ENCODE measurements at places on chromosomes 16 and 17.

DNA sequence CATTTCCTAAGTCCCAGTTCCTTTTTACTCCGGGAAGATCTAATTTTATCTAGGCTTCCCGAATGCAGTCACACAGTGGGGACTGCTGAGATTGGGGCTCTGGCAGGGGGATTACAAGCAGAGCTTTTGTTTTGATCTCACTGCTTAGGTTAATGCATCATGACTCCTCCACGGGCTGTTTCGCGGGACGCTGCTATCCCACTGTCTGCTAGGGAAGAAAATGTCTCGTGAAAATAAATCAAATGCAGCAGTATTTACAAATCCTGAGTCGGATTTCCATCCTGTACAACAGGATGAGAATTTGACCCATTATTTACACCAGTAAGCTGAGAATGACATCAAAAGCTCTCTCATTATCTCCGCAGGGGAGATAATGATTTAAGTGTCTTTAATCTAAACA, 83.8 kb downstream of the CDH11 start:
- no peak for DNase-seq

GRCh38 chr17:8149419-8150193, 2.6 kb downstream of the PER1 start:
- no peak for DNase-seq

- no peak for DNase-seq
These were observed 2.1 kb downstream of the NLGN2 start for GRCh38 chr17:7409716-7410115.

DNA sequence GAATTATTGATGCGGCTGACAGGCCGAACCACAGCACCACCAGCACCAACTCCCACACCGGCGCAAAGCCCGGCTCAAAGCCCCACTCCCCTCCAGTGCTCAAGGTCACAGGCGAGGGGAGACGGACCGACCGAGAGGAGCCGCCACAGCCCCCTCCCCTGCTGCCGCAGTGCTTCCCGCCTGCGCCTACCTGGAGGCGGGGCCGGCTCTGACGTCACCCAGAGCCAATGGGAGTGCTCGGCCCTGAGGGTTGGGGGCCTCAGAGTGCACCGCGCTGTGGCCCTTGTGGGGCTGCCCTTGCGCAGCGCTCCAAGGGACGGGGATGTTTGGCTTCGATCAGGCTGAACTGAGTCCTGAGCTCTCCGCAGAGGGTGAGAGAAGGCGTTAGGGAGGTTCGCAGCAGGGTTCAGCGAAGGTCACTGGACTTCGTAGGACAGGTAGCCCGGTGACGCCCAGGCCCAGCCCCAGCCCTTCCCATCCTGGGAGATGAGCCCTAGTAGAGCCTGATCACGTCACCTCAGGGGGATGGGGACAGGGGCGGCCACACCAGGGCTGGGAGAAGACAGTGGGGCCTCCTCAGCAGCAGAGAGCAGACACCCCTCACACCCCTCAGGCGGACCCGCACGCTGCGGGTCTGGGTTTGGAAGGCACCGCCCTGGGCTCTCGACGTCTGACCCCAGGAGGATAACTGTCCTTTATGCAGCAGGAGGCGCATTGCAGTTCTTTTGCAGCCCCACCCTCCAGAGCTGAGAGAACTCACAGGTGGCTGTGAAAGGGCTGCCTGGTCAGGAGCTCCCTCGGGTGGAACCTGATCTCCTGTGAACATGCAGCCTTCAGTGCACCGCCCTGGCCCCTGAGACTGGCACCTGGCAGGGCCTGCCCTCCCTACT, 1.5 kb downstream of the NDRG4 start:
- DNase-seq, result no peak

- DNase-seq, result no peak
These were observed 20.5 kb downstream of the EIF4A3 start for GRCh38 chr17:80126449-80126715.

DNA sequence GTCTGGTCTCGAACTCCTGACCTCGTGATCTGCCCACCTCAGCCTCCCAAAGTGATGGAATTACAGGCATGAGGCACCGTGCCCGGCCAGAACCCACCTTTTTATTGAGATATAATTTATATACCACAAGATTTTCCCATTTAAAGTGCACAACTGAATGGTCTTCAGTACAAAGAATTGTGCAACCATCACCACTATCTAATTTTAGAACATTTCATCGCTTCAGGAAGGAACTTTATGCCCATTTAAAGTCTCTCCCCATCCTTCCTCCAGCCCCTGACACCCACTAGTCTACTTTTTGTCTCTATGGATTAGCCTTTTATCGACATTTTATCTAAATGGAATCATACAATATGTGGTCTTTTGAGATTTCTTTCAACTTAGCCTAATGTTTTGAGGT, 25.4 kb upstream of the HELZ start:
- DNase-seq, result no peak

DNA sequence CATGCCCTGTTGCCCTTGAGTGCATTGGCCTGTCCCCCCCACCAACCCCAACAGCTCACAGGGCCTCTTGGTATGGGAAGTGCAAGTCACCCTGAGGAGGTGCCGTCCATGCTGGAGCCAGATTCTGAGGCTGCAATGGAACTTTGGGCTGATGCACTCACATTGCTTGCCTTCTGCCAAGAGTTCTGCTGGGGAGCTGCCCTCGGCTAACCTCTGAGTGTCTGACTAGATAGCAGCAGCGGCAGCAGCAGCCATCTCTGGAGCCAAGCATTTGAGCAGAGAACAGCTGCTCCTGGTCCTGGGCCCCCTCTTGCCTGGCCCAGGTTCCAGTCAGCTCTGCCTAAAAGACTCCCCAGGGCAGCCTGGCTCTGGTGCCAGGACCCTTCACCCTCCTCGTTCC, 61.5 kb downstream of the GNAO1 start:
- DNase-seq, result no peak

DNA sequence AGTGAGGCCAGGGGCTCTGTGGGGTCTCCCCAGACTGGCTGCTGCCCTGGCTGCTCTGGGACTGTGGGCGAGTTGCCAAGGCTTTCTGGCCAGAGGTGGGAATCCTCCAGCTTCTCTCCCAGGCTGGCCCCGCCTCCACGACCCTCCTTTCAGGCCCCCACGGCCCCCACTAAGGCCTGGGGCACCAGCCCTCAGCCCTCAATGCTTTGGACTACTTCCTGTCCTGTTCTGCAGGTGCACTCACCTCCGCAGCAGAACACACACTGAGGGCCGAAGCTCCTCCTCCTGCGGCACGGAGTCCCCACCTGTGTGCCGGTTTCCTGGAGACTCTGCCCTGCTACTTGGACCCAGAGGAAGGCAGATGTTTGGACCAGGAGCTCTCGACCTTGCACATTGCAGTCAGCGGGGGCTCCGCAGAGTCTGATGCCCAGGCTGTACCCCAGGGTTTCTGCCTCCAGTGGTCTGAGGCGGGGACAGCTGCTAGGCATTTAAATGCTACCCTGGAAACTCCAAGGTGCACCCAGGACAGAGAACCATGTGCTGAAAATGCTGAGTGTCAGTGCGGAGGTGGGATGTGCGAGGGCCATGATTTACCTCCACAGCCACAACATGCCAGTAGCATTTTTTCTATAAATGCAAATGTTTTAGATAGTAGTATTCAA, 223.8 kb downstream of the IRF8 start:
- DNase-seq, result no peak

DNA sequence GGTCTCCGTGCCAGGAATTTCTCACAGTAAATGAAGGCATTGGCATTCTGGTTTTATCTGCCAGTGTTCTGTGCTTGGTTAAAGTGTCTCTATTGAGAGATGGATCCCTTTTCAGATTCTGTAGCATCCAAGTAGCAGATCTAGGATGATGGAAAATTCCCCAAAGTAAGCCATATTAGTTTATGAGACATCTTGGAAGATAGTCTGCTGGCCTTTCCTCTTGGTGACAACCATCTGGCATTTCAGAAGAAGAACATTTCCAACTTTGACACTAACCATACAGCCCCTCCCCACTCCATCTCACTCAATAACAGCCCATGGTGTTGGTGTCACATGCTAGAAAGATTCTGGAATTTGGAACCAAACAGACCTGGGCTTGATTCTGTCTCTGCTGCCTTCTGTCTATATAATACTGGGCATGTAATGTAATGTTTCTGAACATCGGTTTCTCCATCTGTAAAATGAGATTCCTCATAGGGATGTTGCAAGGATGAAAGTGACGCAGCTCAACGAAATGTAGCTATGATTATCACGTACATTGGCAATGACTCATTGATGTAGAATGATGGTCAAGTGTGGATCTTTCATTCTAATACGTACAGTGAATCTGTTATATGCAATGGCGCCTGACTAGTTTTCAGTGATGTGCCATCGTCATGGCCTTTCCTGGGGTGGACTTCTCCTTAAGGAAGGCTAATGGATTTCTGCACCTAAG, 32.6 kb upstream of the PIRT start:
- DNase-seq, result no peak

DNA sequence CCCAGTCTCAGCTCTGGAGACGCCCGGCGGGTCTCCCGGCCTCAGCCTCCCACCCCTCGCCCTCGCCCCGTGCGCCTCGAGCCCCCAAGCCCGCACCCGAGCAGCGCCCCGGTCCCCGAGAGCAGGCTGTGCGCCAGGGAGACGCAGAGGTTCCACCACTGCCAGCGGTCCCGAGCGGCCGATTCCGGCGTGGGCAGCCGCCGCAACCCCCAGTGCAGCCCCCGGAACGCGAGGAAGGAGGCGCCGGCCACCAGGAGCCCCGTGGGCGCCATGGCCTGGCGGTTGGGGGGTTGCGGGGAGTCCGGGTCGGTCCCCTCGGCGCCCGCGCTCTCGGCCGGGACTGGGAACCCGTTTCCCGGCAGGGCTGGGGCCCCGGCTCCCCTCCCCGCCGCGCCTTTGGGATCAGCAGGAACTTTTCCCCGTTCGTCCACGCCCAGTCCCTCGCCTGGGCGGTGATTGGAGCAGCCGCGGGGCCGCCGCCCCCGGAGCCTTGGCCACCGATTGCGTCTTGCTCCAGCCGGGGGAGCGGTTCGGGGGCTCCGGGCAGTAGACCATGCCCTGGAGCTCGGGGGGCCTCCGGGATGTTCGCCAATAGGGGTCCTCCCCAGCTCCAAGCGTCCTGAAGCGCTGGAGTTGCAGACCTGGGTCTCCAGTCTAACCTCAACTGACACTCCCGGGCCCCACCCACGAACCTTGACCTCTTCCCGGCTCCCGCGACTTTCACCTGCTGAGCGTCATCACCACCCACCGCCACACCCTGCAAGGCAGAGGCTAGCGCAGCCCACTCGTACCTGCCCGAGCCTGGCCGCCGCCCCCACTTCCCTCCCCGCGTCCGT, at the start of gene TLCD2:
Gene TLCD2 (minus strand): TSS at position 407 of the 836 bp plus-strand sequence. CDS start 135 bp downstream, at position 272.
- DNase-seq, result no peak

GRCh38 chr16:81004646-81005353, 1.9 kb downstream of the CMC2 start:
- DNase-seq, result no peak

- DNase-seq, result peak; percentile 74
These were observed 9.4 kb downstream of the RPL19 start for GRCh38 chr17:39209317-39210092.

DNA sequence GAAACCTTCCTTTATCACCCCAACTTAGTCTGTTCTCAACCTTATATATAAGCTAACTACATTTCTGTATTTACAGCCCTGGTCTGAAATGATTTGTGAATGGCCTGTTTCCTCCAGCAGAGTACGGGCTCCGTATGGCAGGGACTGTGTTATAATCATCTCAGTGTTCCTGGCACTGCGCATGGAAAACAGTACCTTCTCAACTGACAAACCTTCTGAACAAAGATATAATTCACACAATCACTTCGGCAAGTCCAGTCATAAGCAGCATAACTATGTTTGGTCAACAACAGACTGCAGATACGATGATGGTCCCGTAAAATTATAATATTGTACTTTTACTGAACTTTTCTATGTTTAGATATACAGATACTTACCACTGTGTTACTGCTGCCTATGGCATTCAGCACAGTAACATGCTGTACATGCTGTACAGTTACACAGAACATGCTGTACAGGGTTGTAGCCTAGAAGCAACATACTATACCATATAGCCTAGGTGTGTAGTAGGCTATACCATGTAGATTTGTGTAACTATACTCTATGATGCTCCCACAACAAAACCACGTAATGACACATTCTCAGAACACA, 30.0 kb downstream of the ANKFY1 start:
- DNase-seq, result no peak

DNA sequence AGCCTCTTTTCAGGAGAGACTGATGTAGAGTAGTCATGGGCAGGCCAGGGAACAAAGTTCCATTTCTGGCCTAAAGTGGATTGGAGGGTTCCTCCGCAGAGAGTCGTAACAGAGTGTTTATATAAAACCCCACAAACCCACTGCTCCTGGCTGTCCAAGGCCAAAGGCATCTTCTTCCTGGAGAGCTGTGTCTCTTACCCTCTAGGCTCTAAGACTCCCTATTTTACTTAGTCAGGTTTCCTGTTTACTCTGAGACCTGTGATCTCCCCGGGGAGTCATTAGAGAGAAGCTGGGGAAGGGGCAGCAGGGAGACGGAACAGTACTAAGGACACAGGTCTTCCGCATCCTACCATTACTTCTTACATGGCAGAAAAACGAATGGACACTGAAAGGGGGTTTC, 69.5 kb downstream of the HIC1 start:
- DNase-seq, result no peak

DNA sequence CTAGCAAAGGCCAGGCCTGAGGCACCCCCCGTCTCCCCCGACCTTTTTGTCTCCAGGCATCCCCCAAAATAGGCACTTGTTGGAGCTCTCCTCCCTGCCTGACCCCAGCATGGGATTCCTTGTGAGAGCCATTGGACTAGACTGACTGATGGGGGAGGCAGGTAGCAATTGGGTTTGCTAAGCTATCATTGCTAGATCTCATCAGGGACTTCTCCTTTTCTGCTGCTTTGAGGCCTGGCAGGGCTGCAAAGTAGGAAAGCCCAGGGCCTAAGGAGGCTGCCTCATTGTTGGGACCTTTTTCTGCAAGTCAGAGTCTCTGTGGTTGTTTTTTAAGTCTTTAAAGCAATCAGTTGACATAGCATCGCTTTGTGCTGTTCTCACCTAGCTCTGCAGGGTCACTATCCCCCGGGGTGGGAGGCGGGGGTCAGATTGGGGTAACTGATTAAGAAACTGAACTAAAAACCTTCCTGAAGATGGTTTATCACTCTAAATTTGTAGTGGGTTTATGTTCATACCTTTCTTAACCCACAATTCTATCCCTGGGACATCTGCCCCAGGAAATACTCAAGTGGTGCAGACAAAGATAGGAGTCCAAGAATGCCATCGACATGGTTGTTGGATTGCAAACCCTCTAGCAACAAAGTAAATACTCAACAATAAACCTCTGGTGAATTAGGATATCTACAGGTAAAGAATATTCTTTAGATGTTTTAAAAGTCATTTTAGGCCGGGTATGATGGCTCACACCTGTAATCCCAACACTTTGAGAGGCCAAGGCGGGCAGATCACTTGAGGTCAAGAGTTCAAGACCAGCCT, 28.0 kb downstream of the LLGL2 start:
- no peak for DNase-seq

- no peak for DNase-seq
These were observed 60.9 kb downstream of the MRTFB start for GRCh38 chr16:14131774-14132695.

DNA sequence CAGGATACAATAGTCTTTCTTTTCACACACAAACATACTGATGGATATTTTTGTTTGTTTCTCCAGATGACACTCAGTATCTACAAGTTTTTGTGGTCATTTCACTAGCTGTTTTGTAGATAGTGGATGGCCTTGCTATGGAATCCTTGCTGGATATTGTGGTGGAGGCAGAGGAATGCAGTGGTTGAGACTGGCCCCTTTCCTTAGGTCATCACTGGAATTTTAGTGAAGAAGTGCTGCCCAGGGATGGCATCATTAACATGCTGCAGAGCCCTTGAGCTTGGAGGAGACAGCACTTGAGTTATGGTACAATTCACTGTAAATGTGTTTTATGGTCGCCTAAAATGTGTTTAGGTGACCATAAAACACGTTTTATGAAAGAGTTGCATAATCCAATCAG, 455.9 kb upstream of the HSBP1 start:
- DNase-seq, result no peak

Data from activated CD8-positive, alpha-beta memory T cell treated with anti-CD3 and anti-CD28 coated beads for 1 hour (primary cell).